Left ventricle myocardium superior (tissue), 1 donor: ENCODE measurements at places on chromosomes 6 and 20. TPM values are rescaled to one million over a fixed set of nuclear protein-coding genes. Genes with fewer than 3 reads are reported as not detected.
A peak's percentile ranks its signal among the peaks of the same experiment; 100 is the strongest.

GRCh38 chr20:47489448-47489872, 12.2 kb upstream of the NCOA3 start:
- DNase-seq, result peak; percentile 35

- peak; percentile 40 for DNase-seq
Measured at GRCh38 chr6:16157909-16158308, 29.0 kb downstream of the MYLIP start.

DNA sequence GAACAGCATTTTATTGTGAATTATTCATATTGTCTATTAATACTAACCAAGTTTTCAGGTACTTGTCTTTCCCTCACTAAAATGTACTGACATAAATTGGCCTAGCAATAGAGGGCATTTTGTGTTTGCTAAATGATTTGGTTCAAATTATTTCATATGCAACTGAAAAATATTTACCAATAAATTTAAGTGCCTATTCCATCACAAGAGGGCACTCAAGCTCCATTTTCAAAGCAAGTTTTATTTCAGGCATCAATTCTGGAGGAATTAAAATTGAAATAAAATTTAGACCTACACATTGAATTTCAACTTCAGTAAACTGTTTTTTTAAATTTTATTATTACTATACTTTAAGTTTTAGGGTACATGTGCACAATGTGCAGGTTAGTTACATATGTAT, 114.3 kb upstream of the SYNCRIP start:
- DNase-seq, result no peak

The KCNK17 gene
- not detected for total RNA-seq
